ENCODE measurements at places on chromosomes 4 and X.

DNA sequence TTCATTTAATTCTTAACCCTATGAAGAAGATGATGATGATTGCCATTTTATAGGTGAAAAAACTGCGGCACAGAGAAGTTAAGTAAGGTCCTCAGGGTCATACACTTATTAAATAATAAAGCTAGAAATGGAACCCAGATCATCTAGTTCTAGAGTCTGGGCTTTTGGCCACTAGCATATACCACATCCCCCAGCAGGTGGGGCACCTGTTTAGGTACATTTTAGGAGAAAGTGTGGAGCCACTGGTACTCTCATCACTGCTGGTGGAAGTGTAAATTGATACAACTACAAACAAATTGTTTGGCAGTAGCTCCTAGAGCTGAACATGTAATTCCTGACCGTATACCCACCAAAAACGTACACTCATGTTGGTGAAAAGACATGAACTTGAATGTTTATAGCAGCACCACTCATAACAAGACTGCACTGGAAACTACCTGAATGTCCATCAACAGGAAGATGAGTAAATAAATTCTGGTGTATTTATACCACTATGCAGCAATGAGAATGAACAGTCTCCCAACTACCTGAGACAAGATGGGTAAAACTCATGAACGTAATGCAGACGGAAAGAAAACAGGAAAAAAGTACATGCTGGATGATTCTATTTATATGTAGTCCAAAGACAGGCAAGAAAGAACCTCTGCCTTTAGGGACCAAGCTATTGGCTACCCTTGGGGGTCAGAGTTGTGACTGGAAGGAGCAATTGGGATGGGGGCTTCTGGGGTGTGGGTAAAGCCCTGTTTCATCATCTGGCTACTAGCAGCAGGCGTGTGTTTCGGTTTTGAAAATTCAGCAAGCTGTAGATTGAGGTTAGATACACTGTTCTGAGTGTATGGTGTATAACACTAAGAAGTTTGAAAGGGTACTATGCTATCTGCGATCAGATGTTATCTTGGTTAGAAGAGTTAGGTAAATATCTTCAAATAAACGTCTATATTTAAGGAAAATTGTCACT lies 72.3 kb upstream of the ADGRG2 start:
- no peak for DNase-seq

- DNase-seq = no peak
Measured at GRCh38 chrX:142266417-142266816, 61.3 kb upstream of the MAGEC2 start.

DNA sequence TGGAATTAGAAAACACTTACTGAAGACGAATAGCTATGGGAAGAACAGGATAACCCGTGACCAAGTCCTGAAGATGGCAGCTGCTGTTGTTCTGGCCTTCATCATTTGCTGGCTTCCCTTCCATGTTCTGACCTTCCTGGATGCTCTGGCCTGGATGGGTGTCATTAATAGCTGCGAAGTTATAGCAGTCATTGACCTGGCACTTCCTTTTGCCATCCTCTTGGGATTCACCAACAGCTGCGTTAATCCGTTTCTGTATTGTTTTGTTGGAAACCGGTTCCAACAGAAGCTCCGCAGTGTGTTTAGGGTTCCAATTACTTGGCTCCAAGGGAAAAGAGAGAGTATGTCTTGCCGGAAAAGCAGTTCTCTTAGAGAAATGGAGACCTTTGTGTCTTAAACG lies 2.4 kb downstream of the AGTR2 start:
- DNase-seq = no peak

GRCh38 chr4:76738086-76738931 lies 159.6 kb downstream of the SOWAHB start:
- DNase-seq = no peak

DNA sequence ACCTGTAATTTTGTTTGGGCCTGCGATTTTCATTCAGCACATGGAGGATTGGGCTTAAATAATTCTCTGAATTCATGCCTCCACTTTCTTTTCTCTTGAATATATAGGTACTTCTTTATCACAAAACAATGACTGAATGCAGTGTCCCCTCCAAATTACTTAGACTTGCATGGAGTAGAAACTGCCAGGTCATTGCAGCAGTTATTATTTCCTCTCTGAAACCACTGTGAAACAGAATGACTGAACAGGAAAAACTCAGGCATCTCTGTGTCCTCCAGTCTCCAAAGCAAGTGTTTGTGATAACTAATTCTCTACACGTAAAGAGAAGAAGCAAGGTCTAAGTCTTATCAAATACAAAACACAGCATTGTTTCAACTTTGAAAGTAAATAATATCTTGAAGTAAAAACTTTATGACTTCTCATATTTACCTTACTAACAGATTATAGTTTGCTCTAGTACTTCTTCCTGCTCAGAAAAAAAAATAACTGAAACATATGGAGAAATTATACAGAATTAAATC lies 144.5 kb upstream of the DIAPH2 start:
- DNase-seq = no peak

DNA sequence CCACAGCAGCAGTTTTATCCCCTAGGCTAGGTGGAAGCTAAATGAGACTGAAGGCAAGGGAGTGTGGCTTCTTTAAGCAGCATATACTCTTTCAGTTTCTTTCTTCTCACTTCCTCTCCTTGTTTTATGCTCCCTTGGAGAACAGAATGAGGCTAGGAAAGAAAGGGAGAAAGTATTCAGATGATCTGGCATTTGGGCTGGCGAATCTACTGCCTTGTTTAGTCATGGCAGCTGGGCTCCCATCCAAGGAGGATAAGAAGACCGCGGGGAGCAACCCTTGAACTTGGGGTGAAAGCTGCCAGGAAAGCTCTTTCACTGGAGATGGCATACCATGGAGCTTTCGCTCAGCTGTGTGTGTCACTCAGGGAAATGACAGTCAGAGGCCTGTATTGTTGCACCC lies 72.1 kb downstream of the ARHGEF38 start:
- DNase-seq = no peak

GRCh38 chr4:3371033-3372001 lies 70.5 kb upstream of the HGFAC start:
- DNase-seq = no peak
